ENCODE measurements at places on chromosomes 1 and 21.
A peak's percentile ranks its signal among the peaks of the same experiment; 100 is the strongest.

DNA sequence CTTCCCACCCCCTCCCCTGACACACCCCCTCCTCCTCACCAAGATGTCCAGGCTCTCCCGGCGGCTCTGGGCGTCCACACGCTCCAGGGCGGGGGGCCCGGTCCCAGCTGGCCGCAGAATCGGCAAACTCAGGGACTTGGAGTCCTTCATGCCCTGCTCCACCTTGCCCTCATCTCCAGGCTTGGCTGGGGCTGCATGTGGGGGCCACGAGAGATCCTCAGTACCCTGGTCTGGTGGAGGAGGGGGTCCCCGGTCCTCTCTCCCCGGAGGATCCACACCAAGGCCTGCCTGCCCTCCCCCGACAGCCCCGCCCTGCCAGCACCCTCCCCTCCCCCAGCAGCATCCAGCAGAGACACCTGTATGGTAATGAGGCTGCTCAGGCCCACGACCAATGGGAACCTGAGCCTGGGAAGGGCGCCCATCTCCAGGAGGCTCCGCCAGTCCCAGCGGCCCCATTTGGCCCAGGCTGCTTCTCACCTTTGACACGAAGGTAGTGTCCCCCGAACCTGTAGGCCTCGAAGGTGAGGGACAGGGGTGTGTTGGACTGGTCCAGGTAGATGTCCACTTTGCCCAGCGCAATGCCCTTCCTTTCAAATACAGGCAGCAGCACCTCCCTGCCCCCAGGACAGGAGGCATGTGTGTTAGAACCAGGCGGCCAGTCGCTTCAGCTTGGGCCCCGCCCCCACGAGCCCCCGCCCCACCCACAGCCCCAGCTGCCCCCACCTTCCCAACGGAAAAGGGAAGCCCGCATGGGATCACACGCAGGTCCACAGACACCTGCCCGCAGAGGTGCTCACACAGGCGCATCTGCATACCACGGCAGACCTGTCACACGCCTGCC is 8.2 kb upstream of the TNFRSF25 start:
- no peak for ATAC-seq

DNA sequence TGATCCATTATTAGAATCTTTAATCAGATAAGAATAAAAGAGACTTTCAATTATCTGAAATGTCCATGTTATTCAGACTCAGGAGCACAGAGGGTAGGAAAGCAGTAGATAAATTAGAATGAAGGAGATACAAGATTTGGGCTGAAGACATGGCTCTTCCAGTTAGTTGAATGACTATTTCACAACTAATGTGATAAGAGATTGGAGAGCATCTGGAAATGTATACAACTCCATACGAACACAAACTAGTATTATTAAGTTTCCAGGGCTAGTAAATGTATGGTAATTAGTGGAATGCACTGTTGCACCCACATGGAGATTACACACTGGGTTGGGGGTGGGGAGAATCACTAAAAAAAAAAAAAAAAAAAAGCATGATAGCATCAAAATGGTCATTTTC is 618.0 kb downstream of the KIF26B start:
- ATAC-seq, result no peak

DNA sequence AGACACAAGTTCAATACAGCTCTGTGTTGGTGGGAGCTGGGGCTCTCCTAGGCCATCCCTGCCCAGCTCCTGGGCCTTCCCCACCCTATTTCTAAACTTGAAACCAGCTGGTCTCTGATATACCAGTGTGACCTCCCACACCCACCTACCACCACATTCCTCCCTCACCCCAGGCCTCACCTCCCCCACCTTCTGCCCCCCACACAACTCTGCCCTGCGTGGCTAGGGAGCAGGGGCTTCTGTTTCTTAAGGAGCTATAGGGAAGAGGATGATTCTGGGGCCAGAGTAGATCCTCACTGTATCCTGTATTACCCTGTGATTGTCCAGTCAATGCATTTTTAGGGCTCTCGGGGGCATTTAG is 16.5 kb downstream of the NES start:
- ATAC-seq, result peak; percentile 4

DNA sequence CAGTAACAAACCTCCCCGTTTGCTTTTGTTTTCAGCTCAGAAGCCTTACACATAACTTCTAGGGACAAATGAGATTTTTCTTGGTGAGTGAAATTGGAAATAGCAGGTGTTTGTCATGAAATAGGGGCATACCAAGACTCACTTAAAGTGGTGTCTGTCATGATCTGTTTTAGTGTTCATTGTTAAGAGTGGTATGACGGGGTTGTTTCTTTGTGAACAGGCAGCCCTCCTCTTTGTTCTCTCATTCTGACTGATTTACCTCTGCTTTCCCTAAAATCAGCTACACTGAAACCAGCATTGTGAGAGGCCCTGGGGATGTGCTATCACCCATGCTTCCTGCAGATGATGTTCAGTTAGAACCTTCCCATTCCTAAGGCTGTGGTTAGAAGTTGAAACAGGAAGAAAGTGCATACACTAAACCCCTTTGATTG is 2.5 kb upstream of the ERO1B start:
- peak; percentile 65 for ATAC-seq
